ENCODE measurements at places on chromosomes 7 and 10.

DNA sequence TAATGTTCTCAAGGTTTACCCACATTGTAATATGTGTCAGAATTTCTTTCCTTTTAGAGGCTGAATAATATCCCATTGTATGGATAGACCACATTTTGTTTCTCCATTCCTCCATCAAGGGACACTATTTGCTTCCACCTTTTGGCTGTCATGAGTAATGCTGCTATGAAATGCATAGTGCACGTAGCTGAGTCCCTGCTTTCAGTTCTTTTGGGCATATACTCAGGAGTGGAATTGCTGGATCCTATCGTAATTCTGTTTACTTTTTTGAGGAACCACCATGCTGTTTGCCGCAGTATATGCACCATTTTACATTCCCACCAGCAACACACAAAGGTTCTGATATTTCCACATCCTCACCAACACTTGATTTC lies 60.0 kb downstream of the PRF1 start:
- DNase-seq, result no peak

DNA sequence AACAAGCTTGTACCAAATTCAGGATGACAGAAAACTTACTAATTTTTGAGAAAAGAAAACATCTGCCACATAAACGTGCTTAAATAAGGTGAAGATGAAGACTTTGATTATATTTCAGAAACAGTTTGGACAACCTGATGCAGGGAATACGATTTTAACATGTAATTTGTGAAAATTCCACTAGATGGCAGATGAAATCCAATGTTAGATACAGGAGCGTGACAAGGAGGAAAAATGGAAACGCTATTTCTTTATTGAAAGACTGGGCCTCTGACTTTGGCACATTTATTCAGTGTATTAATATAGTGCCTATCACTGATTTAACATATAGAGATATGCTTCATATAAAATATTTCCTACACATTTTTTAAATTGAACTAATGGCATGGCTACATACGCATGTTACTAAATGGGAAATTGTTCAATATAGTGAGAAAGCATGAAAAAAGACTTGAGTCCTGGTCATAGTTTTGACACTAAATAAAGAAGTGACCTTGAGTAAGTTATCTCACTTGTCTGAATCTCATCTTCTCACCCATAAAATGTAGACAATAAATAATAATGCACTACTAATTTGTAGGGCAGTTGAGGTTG lies 60.7 kb downstream of the CD36 start:
- DNase-seq, result no peak

- DNase-seq, result no peak
Measured at GRCh38 chr7:11552676-11553296, 279.2 kb downstream of the THSD7A start.

DNA sequence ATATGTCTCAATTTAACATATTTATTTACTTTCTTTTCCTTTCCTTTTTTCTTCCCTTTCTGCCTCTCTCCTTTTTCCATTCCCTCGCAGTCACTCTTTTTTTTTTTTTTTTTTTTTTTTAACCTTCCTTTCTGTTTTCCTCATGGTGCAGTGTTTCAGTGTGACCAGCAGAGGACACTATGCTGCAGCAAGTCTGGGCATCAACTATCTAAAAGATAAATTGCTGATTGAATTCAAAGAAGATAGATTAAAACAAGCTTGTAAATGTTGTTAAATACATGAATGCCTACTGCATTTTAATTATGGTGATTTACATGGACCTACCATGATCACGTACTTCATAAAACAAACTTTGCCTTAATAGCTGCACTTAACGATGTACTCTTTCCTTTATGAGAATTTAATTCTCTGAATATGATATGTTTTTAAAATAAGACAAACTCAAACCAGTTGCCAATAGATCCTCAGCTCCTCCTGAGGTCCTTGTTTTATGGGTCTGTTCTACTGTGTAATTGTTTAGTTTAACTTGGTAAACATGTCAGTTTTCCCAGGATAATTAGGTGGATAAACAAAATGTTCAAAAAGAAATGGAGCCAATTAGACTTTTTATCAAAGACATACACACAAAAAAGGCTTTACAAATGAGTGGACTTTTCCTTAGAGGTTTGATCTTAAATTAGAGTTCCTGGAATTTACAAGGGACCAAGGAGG lies 101.0 kb upstream of the AGR3 start:
- no peak for DNase-seq

- DNase-seq, result no peak
Measured at GRCh38 chr7:72924386-72924732, 536 bp upstream of the POM121 start.

DNA sequence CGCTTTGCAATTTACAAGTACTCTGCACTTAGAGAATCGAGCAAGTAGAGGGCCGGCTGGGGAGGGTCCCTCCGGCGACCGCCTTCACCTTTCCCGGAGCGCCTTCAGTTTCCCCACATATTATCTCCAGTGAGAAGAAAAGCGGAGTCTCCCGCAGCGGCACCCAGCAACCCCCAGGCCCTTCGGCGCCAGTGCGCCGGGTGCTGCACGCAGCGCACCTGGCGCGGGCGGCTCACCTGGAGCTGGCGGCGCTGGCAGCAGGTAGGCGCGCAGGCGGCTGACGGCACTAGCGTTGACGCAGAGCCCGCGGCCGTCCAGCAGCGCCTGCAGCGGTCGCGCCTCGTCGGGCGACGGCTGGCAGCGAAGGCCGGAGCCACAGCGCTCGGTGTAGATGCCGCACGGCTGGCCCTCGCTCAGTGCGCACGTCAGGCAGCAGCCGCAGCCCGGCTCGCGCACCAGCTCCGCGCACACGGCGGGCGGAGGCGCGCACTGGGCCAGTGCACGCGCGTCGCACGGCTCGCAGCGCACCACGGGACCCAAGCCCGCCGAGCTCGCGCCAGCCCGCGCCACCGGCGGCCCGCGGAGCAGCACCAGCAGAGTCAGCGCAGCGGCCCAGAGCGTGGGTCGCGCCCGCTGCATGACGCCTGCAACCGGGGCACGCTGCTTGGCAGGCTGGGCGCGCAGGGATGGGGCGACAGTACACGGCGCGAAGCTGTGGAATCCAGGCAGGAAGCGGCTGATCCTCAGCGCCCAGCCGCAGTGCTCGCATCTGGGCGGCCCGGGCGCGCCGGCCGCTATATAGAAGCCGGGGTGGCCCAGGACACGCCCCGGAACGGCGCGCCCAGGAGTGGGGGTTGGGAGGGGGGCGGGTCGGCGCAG lies at the start of gene IGFBP3:
Gene IGFBP3 (minus strand): TSS at position 771 of the 879 bp plus-strand sequence. CDS start 132 bp downstream, at position 639.
- no peak for DNase-seq

GRCh38 chr7:1569016-1569415 lies 816 bp downstream of the PSMG3 start:
- no peak for DNase-seq

DNA sequence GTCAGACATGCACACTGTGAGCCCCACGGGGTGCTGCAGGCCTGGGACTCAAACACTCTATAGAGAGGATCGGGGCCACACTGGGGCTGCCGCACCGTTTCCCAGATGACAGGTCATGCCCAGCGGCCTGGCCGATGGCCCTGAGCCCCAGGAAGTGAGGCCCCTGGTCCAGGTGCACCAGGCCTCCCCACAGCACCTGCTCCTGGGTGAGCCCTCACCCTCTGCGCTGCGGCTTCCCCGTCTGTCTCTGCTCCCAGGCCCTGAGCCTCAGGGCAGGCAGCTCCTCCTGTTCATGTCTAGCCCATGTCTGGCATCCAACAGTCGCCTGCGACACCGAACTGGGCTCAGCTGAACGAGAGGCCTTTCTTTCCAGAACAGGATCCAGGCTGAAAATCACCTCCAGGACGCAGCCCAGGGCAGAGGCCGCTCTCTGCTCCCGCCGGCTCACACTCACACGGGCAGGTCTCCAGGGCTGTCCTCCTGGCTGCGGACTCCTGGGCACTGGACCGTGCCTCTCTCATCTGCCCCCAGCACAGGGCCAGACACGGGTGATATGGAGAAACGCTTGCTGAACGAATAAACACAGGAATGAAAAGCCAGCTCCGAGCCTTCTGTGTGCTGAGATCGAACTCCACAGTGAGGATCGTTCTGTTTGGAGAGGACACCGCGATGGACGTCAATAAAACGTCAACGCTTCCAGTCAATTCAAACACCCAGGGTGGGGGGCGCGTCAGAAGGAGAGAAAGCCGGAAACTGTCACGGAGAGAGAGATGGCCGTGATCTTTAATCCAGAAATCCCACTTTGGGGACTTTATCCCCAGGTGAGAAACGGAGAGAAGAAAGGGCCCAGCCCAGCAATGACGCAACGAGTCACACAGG lies 202.4 kb downstream of the ELFN1 start:
- no peak for DNase-seq

DNA sequence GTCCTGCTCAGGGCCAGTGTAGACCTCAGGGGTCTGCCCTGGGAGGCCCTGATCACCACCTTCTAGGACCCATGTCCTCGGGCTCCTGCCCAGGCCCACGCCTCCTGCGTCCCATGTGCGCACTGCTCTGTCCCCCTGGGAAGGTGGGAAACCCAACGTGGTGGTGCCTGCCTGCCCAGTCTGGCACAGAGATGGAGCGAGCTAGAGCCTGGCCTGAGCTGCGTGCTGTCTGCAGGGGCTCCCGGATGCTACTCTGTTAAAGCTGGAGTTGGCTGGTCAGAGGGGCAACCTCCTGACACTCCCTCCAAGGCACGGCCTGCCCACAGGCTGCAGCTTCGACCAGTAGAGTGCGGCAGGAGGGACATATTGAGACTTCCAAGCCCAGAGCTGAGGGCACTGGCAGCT lies 171.7 kb downstream of the DNAJB6 start:
- no peak for DNase-seq

DNA sequence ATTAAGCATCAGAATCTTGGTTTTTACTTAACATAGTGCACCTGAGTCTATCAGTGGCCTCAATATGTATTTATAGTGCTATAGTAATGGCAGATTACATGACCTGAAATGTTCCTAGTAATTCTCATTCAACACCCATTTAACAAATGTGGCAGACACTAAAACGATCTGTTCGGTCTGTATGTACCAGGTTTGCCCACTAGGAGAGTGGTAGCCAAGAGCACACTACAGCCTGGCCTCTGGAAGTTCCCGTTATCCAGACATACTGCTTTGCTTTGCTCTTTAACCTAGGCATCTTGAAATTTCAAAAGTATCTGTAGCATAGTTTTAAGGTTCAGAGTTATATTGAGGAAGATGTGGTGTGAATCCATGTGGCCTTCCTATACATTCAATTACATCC lies 395.7 kb upstream of the NRG3 start:
- DNase-seq, result no peak

DNA sequence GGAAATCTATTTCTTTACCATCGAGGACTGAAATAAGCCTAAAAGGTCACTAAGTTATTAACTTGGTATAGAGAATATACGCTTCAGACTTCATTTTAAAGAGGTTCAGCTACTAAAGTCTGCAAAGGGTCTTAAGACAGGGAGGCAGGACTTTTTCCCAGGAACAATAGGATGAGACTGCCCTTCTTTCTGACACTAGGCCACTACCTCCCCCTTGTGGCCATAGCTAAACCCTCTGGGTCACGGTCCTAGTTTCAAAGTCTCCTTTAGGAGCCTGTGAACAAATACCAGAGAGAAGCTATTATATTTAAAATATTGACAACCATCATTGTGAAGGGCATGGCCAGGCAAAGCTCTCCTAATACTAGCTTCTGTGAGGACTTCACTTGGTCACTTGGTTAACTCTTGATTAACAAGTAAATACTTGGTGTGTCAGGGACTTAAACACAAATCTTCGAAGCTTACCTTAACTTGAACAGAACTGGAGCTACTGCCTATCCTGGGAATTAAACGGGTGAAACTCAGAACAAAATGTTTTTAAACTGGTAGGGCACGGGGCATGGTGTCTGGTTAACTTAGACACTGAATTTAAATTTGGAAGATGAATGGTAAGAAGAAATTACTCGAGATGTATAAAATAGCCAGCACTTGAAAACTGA lies 75.6 kb downstream of the CCDC6 start:
- no peak for DNase-seq

DNA sequence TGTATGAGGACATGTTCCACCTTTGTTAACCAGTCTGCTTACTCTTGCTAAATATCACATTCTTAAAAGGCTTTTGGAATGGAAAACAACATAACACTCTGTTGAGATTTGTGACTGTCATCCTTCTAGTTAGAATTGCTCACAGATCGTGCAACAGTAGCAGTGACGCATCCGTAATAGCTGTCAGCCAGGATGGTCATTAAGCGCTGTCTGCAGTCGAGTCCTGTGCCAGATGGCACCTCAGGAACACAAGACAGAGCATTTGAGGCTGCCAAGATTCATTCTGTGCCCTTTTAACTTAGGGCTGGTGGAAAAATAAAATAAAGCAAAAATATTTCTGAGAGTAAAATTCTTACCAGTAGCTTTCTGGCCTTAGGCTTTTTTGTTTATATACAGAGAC lies 348.6 kb downstream of the ANKRD7 start:
- no peak for DNase-seq

- DNase-seq, result no peak
Measured at GRCh38 chr7:100105534-100105933, 4.1 kb downstream of the AP4M1 start.

- DNase-seq, result no peak
Measured at GRCh38 chr7:143046426-143046851, 5.7 kb upstream of the OR6V1 start.

- DNase-seq, result no peak
Measured at GRCh38 chr7:24304494-24305095, 20.6 kb downstream of the NPY start.

- DNase-seq, result no peak
Measured at GRCh38 chr10:30503700-30504266, 69.8 kb downstream of the MAP3K8 start.

- DNase-seq, result no peak
Measured at GRCh38 chr10:119006451-119007210, 22.9 kb upstream of the NANOS1 start.

DNA sequence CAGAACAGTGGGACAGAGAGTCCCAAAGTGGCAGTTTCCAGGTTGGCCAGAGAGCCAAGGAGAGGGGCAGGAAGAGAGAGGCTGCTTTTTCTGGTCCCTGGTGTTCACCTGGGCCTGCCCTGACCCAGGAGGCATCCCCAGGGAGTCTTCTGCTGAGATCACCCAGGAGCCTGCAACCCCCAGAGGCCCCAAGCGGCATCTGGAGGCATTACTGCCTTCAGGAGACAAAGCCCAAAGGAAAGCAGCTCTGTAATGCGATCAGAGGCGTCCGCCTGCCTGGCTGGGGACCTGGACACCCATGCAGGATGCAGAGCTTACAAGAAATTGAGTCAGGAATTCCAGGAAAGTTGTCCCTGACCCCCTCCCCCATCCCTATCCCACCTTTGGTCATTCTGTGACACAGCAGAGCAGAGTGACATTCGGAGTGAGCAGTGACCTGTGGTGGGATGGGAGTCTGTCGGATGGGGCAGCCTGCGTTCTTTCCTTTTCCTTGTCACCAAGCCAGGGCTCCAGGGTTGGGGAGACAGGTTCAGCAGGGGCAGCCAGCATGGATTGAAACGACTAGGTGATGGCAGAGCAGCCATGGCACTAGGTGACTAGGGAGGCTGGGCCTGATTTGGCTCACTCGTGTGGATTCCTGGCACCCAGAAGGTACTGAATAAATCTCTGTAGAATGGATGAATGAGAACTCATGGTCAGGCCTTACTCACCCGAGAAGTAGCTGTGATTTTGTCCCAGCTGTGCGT lies 10.4 kb downstream of the UNC5B start:
- no peak for DNase-seq

DNA sequence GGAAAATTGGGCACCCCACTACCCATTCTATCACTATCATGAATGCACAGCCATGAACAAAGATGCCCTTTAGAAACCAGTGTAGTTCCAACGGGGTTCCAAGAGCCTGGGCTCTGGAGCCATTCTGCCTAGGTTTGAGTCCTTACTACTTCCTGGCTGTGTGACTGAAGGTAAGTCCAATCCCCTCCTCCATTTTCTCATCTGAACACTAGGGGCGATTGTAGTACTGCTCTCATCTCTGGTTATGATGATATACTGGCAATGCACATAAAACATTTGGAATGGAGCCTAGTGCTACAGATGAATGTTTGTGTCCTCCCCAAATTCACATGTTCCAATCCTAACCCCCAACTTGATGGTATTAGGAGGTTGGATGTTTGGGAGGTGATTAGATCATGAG lies 28.1 kb upstream of the CDH23 start:
- DNase-seq, result no peak

Measured in stimulated activated CD4-positive, alpha-beta T cell treated with anti-CD3 and anti-CD28 coated beads, Interleukin-12 subunit alpha, Interleukin-12 subunit beta, amount 100 ng/mL, for 24 hours (primary cell).